Uterus (tissue), 4 donors: ENCODE measurements at places on chromosomes 16 and 17. TPM values are rescaled to one million over a fixed set of nuclear protein-coding genes. Genes with fewer than 3 reads are reported as not detected.

- H3K4me3 ChIP-seq: no peak overlapping the region
- DNase-seq: peak; percentile 70
- H3K4me1 ChIP-seq: no peaks in the 10 kb centered on the region
Measured at GRCh38 chr17:2101448-2102257, 46.8 kb downstream of the HIC1 start.

DNA sequence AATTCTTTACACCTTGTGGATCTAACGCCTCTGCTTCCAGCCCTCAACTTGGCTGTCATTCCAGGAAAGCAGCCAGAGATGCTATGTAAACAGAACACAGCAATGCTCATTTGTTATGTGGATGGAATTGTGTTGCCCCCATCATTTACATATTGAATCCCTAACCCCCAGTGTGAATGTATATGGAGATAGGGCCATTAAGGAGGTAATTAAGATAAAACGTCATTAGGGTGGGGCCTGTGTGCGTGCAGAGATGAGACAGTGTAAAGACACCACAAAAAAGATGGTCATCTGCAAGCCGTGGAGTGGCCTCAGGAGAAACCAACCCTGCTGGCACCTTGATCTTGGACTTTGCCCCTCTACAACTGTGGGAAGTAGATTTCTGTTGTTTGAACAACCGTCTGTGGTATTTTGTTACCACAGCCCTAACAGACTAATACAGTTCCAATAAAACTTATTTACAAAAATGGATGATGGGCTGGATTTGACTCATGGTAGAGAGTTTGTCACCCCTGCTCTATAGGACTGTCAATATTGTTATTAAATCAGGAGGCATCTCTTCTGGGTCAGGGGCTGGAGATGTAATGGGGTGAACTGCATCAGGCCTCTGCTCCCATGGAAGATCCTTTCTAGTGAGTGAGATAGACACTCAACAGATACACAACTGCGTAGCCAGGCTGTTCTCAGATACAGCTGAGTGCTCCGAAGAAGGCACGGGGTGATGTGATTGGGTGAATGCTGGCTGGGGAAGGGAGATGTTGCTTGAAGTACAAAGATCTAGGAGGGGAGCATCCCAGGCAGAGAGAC, 339.0 kb downstream of the SNX29 start:
- no peaks in the 10 kb centered on the region for H3K4me1 ChIP-seq
- no peaks in the 10 kb centered on the region for H3K27me3 ChIP-seq
- no peaks in the 10 kb centered on the region for H3K36me3 ChIP-seq
- no peak overlapping the region for H3K4me3 ChIP-seq
- H3K27ac ChIP-seq: no peak overlapping the region
- DNase-seq: no peak

- H3K27ac ChIP-seq: no peak overlapping the region
- no peaks in the 10 kb centered on the region for H3K36me3 ChIP-seq
- H3K4me1 ChIP-seq: no peaks in the 10 kb centered on the region
- DNase-seq: no peak
- H3K4me3 ChIP-seq: no peak overlapping the region
Measured at GRCh38 chr17:5846001-5846400, 224.2 kb upstream of the WSCD1 start.

Gene SLC13A2
- total RNA-seq: not detected

Gene CAPNS2
- 2.1 TPM for total RNA-seq

Gene TPPP3
- 16.2 TPM for total RNA-seq

DNA sequence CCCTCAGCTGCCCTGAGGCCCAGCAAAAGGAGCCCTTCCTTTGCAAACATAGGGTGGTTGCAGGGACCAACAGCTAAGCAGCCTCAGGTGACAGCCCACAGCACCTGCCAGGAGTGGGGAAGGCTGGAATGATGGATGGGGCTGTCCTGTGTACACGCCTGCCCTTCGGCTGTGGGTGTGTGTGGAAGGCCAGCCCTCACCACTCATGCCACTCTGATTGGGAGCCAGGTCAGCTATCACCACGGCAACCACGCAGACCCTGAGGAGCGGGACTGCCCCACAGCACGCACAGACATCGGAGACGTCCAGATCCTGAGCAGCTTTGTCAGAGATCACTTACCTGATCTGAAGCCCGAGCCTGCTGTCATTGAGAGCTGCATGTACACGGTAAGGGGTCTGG, 11.9 kb downstream of the PIPOX start:
- no peak overlapping the region for H3K4me3 ChIP-seq
- no peak overlapping the region for H3K27ac ChIP-seq
- DNase-seq: no peak
- H3K36me3 ChIP-seq: no peaks in the 10 kb centered on the region

- no peaks in the 10 kb centered on the region for H3K27me3 ChIP-seq
- no peak overlapping the region for H3K27ac ChIP-seq
- no peaks in the 10 kb centered on the region for H3K4me1 ChIP-seq
- H3K4me3 ChIP-seq: no peak overlapping the region
- no peaks in the 10 kb centered on the region for H3K36me3 ChIP-seq
- DNase-seq: no peak
Measured at GRCh38 chr16:80509872-80510271, 30.9 kb upstream of the DYNLRB2 start.

Gene PNMT
- total RNA-seq: not detected

Gene PPP1R27
- not detected for total RNA-seq

DNA sequence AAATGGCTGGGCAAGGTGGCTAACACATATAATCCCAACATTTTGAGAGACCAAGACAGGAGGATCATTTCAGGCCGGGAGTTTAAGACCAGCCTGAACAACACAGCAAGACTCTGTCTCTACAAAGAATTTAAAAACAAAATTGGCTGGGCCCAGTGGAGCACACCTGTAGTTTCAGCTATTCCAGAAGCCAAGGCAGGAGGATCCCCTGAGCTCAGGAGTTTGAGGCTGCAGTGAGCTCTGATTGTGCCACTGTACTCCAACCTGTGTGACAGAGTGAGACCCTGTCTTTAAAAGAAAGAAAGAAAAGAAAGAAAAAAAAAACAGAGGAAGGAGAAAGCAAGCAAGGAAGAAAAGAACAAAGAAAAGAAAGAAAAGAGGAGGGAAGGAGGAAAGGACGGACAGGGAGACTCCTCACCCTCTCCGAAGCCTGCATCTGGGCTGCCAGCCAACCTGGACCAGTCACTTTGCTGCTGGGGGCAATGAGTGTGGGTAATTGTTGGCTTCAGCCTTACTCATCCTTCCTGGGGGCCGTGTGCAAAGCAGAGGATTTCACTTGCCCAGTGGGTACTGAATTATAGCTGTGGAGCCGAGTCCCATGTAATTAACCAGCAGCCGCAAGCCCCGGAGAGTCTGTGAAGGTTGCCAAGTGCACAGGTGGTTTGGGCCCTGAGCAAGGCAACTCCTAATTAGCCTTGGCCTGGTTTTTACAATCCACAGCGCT, 6.7 kb upstream of the MT4 start:
- no peaks in the 10 kb centered on the region for H3K4me1 ChIP-seq
- no peak overlapping the region for H3K4me3 ChIP-seq
- H3K27me3 ChIP-seq: no peaks in the 10 kb centered on the region
- H3K27ac ChIP-seq: no peak overlapping the region
- no peak for DNase-seq

Gene ZNF200
- total RNA-seq: 12.0 TPM

Gene HS3ST3A1
- total RNA-seq: 5.0 TPM

DNA sequence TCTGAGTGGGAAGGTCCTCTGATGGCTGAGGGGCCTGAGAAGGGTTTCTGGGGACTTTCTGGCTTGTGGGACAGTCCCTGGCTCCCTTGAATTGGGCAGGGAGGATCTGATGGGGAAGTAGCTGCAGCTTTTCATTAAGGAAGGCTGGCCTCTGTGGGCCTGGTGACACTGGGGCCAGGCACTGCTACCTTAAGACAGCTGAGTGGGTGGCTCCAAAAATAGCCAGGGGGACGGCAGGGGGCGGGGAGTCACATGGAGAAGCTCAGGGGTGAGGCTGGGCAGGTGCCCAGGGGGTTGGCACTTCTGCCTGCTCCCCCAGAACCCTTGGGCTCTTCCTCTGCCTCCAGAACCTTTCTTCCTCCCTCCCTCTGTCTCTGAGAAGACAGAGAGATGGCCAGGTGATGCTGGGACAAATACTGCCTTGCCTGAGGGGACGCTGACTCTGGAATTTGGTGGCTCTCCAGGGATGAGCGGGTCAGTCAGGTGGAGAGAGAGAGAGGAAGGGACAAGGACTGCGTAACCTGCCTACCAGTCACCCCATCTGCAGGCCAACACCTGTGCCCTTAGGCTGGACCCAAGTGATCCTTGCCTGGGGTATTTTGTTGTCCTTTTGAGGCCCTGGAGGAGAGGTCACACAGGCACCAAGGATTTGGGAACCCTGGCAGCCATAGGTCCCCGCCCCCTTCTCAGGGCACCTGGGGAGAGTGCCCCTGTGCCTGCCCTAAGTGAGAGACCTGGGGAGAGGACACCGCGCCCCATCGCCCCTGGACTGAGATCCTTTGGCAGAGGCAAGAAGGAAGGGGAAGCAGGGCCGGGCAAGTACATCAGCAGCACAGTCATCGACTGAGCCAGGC, 1.7 kb upstream of the SGCA start:
- no peak overlapping the region for H3K27ac ChIP-seq
- H3K4me1 ChIP-seq: no peaks in the 10 kb centered on the region
- no peaks in the 10 kb centered on the region for H3K36me3 ChIP-seq
- H3K27me3 ChIP-seq: no peaks in the 10 kb centered on the region
- no peak for DNase-seq

GRCh38 chr17:81992306-81993102, 15.1 kb downstream of the ASPSCR1 start:
- H3K36me3 ChIP-seq: no peaks in the 10 kb centered on the region
- no peak overlapping the region for H3K4me3 ChIP-seq
- no peak for DNase-seq

GRCh38 chr17:28188841-28189263, 130.1 kb upstream of the TMEM97 start:
- no peak overlapping the region for H3K27ac ChIP-seq
- H3K27me3 ChIP-seq: no peaks in the 10 kb centered on the region
- H3K4me1 ChIP-seq: no peaks in the 10 kb centered on the region

GRCh38 chr16:64253525-64253924, 868.3 kb downstream of the CDH11 start:
- H3K36me3 ChIP-seq: no peaks in the 10 kb centered on the region
- H3K4me1 ChIP-seq: no peaks in the 10 kb centered on the region
- no peak for DNase-seq

Gene CSH1
- not detected for total RNA-seq

DNA sequence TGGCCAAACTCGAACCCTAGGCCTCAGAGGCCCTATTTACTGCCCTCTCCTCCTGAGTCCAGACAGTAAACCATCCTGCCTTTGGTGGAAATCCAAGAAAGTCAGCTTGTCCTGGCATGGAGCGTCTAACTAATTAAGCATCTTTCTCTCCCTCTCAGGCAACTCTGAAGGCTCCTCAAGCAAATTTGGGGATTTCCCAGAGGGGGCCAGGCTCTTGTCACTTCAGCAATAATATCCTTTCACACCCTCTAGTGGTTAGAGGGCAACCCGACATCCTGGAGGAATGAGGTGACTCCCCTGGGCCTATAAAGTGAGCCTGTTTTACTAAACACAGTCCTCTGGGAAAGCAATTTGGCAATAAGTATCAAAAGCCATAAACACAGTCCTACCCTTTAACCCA, 60.4 kb downstream of the NOG start:
- H3K27ac ChIP-seq: no peak overlapping the region
- H3K36me3 ChIP-seq: no peaks in the 10 kb centered on the region
- H3K4me1 ChIP-seq: no peaks in the 10 kb centered on the region
- no peak overlapping the region for H3K4me3 ChIP-seq
- no peak for DNase-seq

Gene SULT1A3
- 13.6 TPM for total RNA-seq

Gene CCDC144A
- 27.3 TPM for total RNA-seq

DNA sequence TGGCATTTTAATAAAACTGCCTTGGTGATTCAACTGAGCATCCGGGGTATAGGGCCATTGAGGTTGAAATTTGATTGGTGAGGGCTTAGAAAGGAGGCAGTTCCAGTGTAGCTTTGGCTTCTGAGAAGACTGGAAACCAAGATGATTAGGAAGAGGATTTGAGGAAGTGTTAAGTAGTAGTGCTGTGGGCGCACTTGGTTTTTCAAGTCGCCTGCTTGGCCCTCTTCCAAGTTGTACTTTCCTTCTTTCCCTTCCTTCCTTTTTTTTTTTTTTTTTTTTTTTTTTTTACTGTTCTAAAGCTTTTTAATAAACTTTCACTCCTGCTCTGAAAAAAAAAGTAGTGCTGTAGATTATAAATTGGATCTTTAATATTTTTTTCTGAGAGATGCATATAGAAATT, 320.5 kb downstream of the UTP18 start:
- H3K36me3 ChIP-seq: no peaks in the 10 kb centered on the region
- H3K27me3 ChIP-seq: no peaks in the 10 kb centered on the region
- H3K4me3 ChIP-seq: no peak overlapping the region

DNA sequence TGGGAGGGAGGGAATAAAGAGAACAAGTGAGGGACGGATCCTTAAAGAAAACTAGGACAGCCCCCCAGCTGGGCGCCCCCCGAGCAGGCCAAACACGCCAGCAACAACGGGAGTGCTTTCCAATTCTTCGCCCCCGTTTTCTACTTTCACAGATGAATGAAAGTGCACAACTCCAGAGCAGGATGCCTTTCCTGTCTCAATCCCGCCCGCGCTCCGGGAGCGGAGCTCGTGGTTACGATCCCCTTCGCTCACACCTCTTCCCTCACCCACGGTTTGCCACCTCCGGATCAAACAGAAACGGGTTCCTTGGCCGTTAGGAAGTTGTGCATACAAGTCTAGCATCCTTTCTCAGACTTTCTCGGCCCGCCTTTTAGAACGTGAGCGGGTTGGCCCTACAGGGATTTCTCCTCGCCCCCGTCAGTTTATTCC, 680 bp downstream of the SKA2 start:
- no peaks in the 10 kb centered on the region for H3K36me3 ChIP-seq
- peak overlapping the region; percentile 84 for H3K27ac ChIP-seq
- peak overlapping the region; percentile 56 for H3K4me3 ChIP-seq

DNA sequence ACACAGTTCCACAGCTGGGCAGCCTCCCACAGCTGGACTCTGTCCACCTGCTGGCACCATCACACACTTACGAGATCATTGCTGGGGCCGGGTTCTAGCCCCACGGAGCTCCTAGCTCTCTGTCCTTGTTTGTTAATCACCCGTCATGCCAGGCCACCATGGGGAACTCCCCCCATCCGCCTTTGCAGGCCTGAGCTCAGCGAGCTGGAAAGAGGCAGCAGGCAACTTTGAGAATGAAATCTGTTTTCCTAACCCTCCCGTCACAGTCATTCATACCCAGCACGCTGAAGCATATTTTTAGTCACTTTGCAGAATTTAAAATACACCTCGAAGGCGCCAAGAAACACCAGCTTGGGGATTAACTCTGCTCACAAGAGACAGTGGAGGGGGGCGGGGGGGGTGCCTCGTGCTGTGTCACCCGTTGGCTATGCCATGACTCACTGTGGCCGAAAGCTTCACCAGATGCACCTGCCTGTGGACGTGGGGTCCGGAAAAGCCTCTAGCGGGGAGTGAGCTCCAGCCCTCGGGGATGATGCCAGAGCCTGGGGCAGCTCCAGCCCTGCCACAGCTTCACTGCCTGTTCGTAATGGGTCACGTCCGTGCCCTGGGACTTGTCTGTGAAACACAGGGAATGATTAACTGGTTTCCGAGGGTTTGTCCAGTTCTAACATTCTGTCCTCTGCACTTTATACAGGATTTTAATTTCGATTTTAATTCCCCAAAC, 1.4 kb upstream of the SPNS2 start:
- H3K36me3 ChIP-seq: no peaks in the 10 kb centered on the region
- DNase-seq: no peak

GRCh38 chr16:69522041-69522578, 43.7 kb upstream of the NFAT5 start:
- no peak overlapping the region for H3K4me3 ChIP-seq
- H3K4me1 ChIP-seq: no peaks in the 10 kb centered on the region
- no peaks in the 10 kb centered on the region for H3K27me3 ChIP-seq
- no peaks in the 10 kb centered on the region for H3K36me3 ChIP-seq
- H3K27ac ChIP-seq: no peak overlapping the region
